ENCODE measurements at places on chromosomes 4 and X.

DNA sequence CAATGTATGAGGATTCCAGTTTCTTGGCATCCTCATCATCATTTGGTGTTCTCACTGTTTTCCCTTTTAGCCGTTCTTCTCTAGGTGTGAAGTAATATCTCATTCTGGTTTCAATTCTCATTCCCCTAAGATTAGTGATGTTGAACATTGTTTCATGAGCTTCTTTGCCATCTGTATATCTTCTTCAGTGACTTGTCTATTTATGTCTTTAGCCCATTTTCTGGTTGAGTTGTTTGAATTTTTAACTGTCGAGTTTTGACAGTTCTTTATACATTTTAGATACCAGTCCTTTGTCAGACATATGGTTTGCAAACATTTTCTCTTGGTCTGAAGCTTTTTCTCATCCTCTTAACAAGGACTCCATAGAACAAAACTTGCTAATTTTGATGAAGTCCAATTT is 101.1 kb downstream of the NHSL2 start:
- DNase-seq: no peak

- DNase-seq: no peak
Measured at GRCh38 chrX:137071596-137071995, 37.8 kb upstream of the GPR101 start.

DNA sequence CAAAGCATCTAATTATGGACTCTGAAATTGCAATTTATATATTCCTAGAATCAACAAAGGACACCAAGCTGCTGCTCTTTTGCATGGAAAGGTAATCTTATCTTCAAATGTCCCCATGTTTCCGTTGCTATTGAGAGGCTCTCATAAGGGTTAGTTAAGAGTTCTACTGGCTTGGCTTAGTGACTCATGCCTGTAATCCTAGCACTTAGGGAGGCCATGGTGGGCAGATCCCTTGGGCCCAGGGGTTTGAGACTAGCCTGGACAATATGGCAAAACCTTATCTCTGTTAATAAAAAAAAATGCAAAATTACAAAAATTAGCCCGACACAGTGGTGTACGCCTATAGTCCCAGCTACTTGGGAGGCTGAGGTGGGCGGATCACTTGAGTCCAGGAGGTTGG is 93.4 kb upstream of the RAPGEF2 start:
- DNase-seq: no peak

- DNase-seq: no peak
Measured at GRCh38 chr4:79611026-79611425, 203.0 kb upstream of the GK2 start.

DNA sequence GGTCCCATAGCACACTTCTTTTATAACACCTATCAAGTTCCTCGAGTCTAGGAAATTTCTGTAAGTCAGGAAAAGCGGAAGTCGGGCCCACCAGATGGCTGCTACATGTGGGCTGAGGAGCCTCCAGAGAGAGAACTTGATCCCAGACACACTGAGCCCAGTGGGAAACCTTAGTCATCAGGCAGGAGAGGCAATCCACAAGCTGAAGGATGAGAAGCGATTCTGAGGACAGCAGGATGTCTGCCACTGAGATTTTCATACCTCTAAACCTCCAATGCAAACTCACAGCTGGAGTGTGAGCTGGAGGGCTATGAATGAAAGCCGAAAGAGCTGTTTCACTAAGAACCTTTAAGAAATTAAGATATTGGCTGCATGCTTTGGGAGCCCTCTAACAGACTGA is 52.6 kb upstream of the PDHA1 start:
- no peak for DNase-seq

- no peak for DNase-seq
Measured at GRCh38 chr4:39285111-39285795, 80.9 kb downstream of the RFC1 start.

DNA sequence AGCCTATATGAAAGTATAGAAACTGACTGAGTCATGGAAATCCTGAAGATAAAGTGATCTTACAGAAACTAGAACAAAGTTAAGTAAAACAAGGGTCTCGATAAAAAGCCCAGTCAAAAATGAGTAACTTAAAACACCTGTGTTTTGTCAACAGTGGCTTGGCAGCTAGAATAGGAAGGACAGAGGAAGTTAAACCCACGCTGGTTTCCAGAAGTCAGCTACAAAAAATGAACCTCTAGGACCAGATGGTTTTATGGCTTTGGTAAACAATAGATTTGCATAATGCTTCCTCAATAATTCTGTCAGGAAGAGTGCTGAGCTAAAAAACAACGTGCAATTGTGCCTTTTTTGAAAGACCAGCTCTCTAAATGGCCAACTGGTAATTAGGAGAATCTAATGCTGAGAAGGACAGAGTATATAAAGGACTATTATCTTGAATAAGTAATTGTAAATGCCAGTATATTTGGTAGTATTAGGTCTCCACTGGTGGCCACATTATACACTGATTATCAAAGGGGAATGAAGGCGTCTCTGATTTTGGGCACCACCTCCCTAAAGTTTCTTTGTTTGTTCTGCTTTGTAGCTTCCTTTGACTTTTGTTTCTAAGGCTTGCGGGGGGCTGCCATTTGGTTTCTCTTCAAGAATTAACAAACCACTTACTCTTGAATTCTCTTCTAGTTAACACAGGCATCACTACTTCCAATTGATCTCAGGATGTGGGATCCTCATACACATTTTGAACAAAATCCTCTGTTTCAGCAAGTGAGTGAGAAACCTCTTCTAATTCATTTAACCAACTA is 72.2 kb upstream of the PPP3CA start:
- DNase-seq: no peak

GRCh38 chr4:155591738-155592143 is 74.9 kb upstream of the GUCY1A1 start:
- DNase-seq: no peak

DNA sequence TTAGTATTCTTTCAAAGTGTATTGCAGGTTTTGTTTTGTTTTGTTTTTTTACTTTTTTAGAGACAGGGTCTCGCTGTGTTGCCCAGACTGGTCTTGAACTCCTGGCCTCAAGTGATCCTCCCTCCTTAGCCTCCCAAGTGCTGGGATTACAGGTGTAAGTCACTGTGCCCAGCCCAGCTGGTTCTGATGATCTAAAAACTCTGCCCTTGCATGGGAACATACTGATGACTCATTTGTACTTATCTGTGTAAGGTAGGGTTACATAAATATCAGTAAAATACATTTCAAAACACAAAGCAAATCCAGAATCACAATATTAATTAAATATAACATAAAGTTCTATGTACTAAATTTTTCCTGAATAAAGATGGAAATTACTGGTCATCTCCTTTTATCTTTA is 7.4 kb upstream of the SLC9B1 start:
- no peak for DNase-seq
